ENCODE measurements at places on chromosomes 1 and 21.

DNA sequence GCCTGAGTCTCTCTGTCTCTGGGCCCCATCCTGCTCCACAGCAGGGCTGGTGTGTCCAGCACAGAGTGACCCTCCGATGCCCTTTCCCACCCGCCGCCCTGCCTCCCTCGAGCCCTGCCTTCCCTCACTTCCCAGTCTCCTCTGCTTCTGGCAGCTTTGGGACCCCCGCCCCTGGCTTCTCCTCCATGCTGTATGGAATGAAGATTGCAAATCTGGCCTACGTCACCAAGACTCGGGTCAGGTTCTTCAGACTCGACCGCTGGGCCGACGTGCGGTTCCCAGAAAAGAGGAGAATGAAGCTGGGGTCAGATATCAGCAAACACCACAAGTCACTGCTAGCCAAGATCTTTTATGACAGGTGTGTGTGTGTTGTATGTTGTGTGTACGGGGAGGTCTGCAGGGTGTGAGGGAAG is 14.3 kb downstream of the MOV10 start:
- no peak for DNase-seq

DNA sequence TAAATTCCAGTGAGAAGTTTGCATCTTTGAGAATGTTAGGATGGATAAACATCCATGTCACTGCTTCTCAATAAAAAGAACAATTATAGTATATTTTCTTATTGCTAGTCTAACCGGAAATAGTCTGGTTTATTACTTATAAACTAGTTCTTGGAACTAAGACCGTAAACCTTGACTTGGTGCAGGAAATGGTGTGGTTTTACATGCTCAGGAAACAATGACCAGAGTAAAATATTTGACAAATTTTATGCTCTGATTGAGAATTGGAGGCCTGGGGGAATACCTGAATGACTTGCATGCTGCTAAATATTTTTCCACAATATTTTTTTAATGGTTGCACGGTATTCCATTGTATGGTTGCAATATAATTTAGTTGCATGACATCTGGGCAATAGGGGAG is 76.3 kb downstream of the XCL2 start:
- no peak for DNase-seq

DNA sequence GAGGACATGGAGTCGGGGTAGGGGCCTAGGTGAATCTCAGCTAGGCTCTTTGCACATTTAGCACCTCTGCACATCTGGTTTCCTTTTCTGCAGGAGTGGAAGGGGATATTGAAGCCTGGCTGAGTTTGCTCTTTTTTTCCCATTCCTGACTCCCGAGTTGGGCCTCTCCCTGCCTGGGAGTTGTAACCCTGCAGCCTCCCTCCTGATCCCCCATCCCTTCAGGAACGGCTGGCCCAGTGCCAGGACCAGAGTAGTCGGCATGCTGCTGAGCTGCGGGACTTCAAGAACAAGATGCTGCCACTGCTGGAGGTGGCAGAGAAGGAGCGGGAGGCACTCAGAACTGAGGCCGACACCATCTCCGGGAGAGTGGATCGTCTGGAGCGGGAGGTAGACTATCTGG is 836 bp downstream of the OLFML3 start:
- DNase-seq, result no peak

DNA sequence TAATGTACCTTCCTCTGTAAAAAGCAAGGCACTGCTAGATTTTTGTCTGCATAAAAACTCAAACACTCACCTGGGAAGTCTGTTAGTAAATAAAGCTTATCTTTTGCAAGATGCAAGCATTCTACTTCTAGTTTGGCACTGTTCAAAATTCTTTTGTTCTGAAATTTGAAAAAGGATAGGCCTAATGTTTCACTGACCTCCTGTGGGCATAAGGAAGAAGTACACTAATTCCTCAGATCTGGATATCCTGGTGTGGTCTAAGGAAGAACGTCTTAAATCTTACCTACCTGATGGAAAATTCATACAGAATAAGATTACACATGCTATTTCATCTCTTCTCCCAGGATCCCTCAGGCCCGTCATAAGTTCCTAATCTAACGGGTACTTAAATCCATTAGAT is 93.5 kb upstream of the CAMK1G start:
- DNase-seq, result no peak

DNA sequence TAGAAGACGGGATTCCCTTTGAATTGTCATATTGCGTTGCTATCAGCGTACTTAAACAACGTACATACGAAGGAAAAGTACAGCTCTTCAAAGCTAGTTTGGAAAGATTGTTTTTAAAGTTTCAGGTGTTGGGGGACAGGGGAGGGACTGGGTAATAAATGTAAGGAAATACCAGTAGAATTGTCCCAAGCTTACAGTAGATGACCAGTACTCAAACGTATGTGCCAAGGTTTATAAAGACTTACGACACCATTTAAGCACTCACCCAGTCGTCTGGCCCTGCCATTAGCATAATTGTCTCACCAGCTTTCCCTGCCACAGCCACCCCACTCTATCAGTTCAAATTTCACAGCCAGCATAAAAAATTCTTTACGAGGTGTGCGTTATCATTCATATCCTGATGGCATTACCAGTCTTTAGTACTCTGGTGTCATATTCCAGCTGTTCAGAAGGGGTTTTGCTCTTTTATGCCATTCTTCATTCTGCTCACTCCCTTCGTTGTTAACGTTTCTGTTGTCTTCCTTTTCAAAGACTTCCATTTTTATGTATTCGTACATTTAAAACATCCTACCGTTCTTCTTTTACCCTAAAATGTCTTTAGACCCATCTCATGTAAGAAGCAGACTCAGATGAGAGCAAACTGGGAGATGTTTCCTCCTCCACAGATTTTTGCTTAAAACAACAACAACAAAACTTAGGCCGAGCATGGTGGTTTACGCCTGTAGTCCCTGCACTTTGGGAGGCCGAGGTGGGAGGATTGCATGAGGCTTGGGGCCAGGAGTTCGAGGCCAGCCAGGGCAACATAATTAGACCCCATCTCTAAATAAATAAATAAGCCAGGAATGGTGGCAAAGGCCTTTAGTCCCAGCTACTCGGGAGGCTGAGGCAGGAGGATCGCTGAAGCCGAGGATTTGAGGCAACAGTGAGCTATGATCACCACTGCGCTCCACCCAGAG is 1.0 kb upstream of the HP1BP3 start:
- DNase-seq, result no peak

DNA sequence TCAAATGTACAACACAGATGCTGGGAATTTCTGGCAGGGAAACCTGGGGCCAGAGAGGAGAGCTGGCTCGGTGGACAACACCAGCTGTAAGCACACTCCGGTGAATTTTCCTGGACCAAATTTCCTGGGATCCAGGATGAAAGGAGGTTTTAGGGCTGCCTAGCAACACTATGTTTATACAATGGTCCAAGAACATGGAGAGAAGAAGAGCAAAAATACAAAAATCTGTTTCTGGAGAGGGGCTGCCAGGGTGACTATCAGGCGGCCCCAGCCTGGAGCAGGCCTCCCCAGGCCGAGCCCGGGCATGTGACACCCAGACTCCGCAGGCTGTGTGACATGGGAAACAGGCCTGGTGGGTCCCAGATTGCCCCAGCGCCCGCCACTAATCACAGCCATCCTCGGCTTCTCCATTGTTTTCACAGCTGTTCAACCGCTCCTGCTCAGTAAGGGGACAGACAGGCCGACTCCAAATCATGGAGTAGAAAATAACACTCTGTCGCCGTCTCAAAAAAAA is 336.0 kb upstream of the NFIA start:
- no peak for DNase-seq

- DNase-seq, result no peak
Observed at GRCh38 chr1:226162898-226163297, 23.6 kb downstream of the ACBD3 start.

GRCh38 chr1:214444182-214444939 is 107.0 kb downstream of the PTPN14 start:
- no peak for DNase-seq

DNA sequence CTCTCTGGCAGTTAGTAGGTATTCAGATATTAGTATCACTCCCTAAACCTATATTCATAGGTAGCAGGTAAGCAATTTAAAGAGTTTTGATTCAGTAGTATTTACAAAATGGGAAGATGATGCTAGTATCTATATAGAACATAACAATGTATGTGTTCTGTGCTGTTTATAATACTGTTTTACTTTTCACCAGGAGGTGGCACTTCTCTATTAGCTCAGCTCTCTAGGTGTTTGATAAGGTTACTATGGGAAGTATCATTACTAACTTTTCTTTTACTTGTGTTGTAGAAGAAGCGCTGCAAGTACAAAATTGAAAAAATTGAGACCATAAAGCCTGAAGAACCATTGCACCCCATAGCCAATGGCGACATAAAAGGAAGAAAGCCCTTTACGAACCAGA is 49.4 kb upstream of the FASLG start:
- DNase-seq, result no peak

DNA sequence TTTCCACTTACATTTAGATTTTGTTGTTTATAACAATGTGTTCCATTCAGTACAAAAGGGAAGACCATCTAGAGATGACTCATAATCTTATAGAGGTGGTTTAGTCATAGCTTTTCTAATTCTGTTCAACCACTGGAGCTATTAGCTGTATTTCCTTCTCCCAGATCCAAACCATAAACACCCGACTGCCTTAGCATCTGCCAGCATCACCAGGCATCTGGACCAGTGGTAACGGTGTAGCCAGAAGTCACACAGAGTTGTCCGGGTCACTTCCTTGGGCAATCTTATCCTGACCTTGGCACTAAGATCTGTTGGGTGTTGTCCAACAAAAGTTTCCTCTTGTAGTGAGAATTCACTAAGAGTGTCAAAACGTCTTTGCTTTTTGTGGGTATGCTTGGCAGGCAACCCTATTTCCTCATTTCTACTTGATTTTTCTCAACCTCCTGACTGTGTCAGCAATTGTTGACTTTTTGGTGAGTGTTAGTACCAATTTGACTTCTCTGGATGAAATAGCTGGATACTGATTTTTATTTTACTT is 372.1 kb upstream of the B3GALT2 start:
- DNase-seq, result no peak

- DNase-seq, result no peak
Observed at GRCh38 chr1:42417166-42417565, 36.6 kb downstream of the RIMKLA start.

- no peak for DNase-seq
Observed at GRCh38 chr1:4161366-4162006, 261.4 kb upstream of the C1orf174 start.

GRCh38 chr1:220500372-220500771 is 27.6 kb upstream of the MARK1 start:
- DNase-seq, result no peak

GRCh38 chr1:12069623-12070244 is 6.6 kb downstream of the TNFRSF8 start:
- peak; percentile 36 for DNase-seq

DNA sequence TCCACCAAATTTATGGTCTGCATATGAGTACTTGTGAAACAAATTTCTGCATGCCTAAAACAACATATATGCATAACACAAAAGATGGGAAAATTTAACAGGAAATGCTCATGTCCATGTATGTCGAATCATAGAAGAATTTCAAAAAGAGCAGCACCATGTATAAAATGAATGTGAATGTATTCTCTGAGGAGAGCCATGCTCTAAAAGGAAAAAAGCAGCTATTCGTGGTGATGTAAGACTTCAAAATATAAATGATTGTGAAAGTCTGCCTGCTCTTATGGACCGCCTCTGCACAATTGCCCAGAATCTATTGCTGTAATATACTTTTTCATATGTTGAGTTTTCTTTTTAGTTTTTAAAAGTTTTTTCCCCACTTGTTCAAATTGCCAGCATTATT is 66.8 kb downstream of the EPB41 start:
- DNase-seq, result no peak

GRCh38 chr1:6035719-6036118 is 10.0 kb upstream of the KCNAB2 start:
- no peak for DNase-seq

DNA sequence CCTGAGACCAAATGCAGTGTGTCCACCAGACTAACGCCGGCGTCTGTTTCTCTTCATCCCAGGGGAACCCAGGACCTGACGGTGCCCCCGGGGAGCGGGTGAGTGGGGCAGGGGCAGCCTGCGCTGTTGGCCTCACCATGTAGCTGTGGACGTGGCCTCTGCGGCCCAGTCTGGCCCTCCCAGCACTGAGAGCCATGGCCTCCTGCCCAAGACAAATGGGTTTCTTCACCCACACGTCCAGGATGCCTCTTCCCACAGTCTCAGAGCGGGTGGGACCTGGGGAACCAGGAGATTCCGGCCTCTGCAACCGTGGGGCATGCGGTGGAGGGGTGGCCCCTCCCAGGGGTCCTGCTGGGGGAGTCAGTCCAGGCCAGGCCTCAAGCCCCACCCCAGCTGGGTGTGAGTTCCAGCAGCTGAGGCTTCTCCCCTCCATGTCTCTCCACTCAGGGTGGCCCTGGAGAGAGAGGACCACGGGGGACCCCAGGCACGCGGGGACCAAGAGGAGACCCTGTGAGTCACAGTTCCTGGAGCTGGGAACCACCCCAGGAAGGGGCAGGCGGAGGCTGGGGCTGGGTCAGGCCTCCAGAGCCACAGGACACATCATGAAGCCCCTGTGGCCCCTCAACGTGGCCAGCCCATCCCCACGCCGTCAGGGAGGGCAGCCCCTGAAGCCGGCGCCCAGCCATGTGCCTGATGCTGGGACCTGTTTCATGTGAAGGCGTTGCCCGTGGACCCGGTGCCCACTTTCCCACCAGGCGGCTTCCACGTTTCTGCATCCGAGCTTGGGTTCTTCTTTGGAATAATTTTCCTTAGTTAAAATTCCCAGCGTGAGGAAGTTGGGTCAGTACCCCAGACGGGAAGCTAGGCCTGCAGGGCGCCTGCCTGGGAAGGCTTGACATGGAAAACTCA is 11.0 kb downstream of the COL6A1 start:
- DNase-seq, result no peak

- DNase-seq, result no peak
Observed at GRCh38 chr1:170776252-170776651, 112.3 kb downstream of the PRRX1 start.

DNA sequence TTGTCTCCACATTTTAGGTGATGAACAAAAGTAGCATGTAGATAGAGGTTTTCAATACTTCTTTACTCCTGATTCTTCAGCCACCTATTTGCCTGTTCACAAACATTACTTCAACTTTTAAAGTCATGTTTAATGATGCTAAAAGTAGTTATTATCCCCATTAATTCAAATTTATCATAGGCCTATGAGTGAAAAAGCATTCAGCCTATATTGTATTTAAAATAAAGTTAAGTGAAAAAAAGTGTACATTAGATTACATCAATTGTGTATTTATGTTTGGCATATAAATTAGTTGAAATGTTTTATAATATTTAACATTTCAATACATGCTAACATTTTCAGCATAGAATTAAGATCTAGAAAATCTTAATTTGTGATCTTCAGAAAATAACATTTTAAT is 10.5 kb downstream of the CDKN2C start:
- DNase-seq, result no peak

DNA sequence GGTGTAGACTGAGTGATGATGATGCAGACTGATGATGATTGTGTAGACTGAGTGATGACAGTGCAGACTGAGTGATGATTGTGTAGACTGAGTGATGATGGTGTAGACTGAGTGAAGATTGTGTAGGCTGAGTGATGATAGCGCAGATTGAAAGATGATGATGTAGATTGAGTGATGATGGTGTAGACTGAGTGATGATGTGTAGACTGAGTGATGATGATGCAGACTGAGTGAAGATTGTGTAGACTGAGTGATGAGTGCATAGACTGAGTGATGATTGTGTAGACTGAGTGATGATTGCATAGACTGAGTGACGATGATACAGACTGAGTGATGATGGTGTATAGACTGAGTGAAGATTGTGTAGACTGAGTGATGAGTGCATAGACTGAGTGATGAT is 28.7 kb downstream of the FAM89A start:
- no peak for DNase-seq
